ENCODE measurements at places on chromosomes 7 and 10. TPM values are rescaled to one million over a fixed set of nuclear protein-coding genes. Genes with fewer than 3 reads are reported as not detected.

DNA sequence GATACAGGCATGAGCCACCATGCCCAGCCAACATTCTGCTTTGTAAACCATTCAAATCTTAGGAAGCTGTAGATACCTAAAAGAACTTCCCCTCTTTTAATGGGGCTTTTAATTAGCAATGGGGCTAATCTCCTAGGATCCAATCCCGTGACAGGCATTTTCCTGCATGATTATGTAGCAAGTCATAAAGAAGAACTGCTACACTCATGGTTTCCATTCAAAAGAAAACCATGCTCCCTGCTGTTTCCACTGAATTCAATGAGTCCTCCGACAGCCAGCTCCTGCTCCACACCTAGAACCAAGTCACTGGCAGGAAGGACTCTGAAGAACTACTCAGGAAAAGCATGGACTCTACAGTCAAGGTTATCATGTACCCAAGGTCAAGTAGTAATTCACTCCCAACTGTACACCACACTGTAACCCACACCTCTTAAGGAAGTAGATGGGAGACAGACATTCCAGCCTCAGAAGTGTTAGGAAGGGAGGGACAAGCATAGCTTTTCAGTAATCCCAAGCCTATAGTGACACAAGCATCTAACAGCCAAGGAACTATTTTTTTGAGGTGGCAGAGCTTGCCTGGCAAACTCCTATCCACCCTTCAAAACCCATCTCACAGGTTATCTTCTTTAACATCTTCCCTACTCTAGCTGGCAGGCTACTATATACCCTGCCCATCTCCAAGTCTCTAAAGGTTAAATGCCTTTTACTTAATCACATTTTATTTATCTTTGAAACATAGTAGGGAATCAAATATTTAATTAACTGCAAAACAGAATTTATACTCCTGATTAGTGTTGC is 47.5 kb downstream of the CTBP2 start:
- DNase-seq = no peak
- no peaks in the 10 kb centered on the region for H3K27me3 ChIP-seq
- peaks cover 6% of the 10 kb centered on the region for H3K4me1 ChIP-seq
- no peak overlapping the region for H3K4me3 ChIP-seq

DNA sequence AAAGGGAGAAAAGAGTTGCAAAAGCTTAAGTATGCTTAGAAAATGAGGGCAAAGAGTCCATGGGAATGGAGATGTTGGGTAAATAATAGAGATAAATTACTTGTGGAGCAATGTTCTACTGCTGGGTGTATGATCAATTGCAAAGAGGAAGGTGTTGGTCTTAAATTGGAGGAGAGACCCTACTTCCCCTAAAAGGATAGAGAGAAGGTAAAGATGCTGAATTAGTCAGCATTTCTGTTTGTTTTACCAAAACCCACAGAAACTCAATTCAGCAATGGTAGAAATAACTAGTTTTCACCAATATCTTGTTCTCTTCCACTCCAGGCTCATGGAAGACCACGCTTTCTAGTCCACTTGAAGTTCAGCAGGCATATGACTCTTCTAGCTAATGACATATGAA is 32.1 kb downstream of the ASB4 start:
- H3K4me1 ChIP-seq = no peaks in the 10 kb centered on the region
- no peak overlapping the region for H3K4me3 ChIP-seq
- no peaks in the 10 kb centered on the region for H3K27me3 ChIP-seq
- no peaks in the 10 kb centered on the region for H3K36me3 ChIP-seq
- H3K27ac ChIP-seq = no peak overlapping the region

DNA sequence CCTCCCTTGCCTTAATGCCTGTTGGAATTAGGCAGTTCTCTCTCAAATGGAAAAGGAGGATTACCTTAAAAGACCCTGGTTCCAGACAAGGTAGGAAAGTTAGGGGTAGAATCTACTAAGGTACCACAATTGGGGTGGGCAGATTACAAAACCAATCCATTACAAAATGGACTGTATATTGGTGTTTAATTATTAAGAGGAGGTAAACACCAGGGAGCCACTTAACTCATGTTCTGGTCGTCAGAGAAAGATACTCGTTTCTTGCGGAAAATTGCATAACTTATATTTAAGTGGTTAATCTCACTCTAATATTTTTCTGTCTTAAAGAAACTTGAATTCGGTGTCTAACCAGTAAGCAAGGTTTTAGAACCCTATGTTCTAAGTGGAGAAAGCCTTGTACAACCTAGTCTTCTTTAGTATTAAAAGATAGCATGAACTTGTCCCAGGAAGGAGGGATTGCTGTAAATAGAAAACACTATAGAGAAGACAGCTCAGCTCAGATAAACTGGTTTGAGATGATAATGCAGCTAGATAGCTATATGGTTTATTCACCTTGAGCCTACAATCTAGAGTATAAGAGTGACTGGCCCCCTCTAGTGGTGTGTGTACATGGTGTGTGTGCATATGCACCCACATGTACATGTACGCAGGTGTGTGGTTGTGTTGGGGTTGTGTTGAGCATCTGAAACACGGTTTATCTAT is 58.0 kb upstream of the STRIP2 start:
- H3K4me1 ChIP-seq = no peaks in the 10 kb centered on the region
- DNase-seq = peak; percentile 37

GRCh38 chr10:75293446-75293820 is 57.7 kb upstream of the COMTD1 start:
- no peaks in the 10 kb centered on the region for H3K36me3 ChIP-seq
- H3K27me3 ChIP-seq = no peaks in the 10 kb centered on the region
- no peak overlapping the region for H3K27ac ChIP-seq

The TSPAN14 gene
- polyA plus RNA-seq = 64.7 TPM

The ZNF775 gene
- polyA plus RNA-seq = 5.2 TPM

All from large intestine (tissue), 12 donors.